ENCODE measurements at places on chromosomes 7 and 10. TPM values are rescaled to one million over a fixed set of nuclear protein-coding genes. Genes with fewer than 3 reads are reported as not detected.

GRCh38 chr10:21368728-21369425 is 156.6 kb downstream of the SKIDA1 start:
- no peak for DNase-seq
- no peaks in the 10 kb centered on the region for H3K27me3 ChIP-seq
- H3K4me3 ChIP-seq, result no peak overlapping the region
- no peaks in the 10 kb centered on the region for H3K36me3 ChIP-seq
- H3K4me1 ChIP-seq, result peaks cover 8% of the 10 kb centered on the region

DNA sequence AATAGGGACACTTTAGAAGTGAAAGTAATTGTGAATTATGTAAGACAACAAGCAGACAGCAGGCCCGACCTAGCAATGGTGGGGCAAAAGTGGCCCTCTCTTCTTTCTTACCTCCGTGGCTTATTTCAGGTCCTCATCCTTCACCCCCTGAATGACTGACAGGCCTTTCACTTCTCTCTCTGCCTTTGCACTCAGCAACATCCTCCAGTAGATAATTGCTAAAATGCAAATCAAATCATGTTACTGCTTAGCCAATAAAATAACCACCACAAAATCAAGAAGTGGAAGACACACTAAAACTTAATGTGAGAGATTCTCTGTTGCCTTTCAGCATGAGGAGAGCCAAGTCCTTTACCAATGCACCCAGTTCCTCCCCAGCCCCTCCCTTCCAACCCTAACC is 274.6 kb upstream of the ZNF32 start:
- no peaks in the 10 kb centered on the region for H3K36me3 ChIP-seq
- H3K4me1 ChIP-seq, result no peaks in the 10 kb centered on the region
- no peak overlapping the region for H3K4me3 ChIP-seq

- no peaks in the 10 kb centered on the region for H3K36me3 ChIP-seq
- H3K4me3 ChIP-seq, result no peak overlapping the region
- H3K27me3 ChIP-seq, result peaks cover 63% of the 10 kb centered on the region
Measured at GRCh38 chr7:23476286-23477156, 6.2 kb upstream of the IGF2BP3 start.

GRCh38 chr7:121954803-121955202 is 81.8 kb downstream of the PTPRZ1 start:
- H3K27me3 ChIP-seq, result no peaks in the 10 kb centered on the region
- H3K4me1 ChIP-seq, result no peaks in the 10 kb centered on the region
- H3K4me3 ChIP-seq, result no peak overlapping the region
- H3K27ac ChIP-seq, result no peak overlapping the region

DNA sequence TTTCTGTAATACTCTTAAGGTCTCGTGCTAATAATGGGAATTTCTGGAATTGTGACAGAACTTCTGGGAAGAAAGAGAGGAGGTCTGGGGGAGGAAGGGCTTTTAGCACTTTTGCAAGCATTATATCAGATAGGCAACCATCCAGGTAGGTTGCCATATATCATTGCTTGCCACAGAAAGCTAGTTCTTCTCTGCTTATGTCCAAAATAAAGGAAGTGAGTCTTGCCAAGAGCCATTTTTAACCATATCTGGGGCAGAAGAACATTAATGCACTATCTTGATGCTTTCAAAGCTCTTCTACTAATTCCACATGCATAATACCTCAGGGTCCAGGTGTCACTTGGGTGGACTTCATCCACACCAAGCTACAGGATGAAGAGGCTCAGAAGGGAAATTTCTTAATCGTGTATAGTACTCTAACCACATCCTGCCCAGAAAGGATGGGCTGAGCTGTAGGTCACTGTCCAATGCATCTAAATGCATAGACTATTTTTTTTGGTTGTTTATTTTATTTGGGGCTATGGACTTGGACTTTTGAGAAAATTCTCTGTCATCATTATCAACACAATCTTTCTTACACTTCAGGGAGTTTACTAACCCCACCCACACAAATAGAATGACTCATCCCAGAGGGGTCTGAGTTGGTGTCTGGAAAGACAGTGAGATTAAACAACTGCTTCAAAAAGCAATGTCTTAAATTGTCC is 68.9 kb upstream of the ADO start:
- peaks cover 44% of the 10 kb centered on the region for H3K4me1 ChIP-seq
- H3K27ac ChIP-seq, result no peak overlapping the region
- H3K27me3 ChIP-seq, result no peaks in the 10 kb centered on the region
- no peaks in the 10 kb centered on the region for H3K36me3 ChIP-seq

GRCh38 chr7:33038639-33039038 is 23.9 kb downstream of the NT5C3A start:
- H3K27ac ChIP-seq, result no peak overlapping the region
- no peak for DNase-seq
- H3K36me3 ChIP-seq, result no peaks in the 10 kb centered on the region
- H3K4me3 ChIP-seq, result peak overlapping the region; percentile 37
- peaks cover 24% of the 10 kb centered on the region for H3K4me1 ChIP-seq

DNA sequence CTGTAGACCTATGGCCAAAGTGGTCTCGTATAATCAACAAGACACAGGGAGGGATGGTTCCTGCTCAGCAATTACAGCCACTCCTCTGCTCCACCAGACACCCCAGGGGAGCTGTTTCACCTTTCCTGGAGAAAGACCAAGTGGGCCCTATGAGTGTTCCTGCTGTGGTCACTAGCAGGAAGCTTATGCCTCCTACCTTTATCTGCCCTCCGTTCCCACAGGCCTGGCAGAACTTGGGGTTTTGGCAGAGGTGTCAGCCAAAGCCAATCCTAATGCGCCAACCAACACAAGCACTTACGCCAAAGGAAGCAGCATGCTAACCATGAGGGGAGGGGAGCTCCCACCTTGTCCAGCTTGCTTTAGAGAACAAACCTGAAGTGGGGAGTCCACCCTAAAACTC is 31.2 kb downstream of the XPNPEP1 start:
- H3K4me3 ChIP-seq, result no peak overlapping the region
- no peaks in the 10 kb centered on the region for H3K27me3 ChIP-seq
- no peaks in the 10 kb centered on the region for H3K4me1 ChIP-seq
- H3K36me3 ChIP-seq, result peaks cover 23% of the 10 kb centered on the region
- H3K27ac ChIP-seq, result peak overlapping the region; percentile 9

- no peak overlapping the region for H3K27ac ChIP-seq
- no peaks in the 10 kb centered on the region for H3K27me3 ChIP-seq
- no peaks in the 10 kb centered on the region for H3K36me3 ChIP-seq
- no peaks in the 10 kb centered on the region for H3K4me1 ChIP-seq
- H3K4me3 ChIP-seq, result no peak overlapping the region
Measured at GRCh38 chr10:117674646-117675045, 132.1 kb downstream of the EMX2 start.

DNA sequence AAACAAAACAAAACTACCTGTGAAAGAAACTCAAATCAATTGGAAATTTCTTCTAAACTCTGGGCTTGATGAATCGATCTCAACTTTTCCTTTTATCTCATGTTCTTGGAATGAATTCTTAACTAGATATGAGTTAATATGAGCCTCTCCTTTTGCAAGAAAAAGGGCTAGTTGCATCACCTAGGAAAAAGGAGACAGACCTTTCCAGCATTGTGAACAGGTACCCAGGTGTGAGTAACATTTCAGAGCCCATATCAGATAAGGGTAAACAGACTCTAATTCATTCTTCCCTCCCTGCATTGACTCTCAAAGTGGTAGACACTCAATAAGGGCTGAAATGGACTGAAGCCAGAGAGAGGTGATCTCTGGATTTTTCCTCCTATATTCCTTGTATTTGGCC is 103.8 kb upstream of the AGR3 start:
- H3K36me3 ChIP-seq, result no peaks in the 10 kb centered on the region
- no peak for DNase-seq
- H3K27me3 ChIP-seq, result no peaks in the 10 kb centered on the region
- no peak overlapping the region for H3K4me3 ChIP-seq
- H3K4me1 ChIP-seq, result no peaks in the 10 kb centered on the region

GRCh38 chr10:5581670-5582566 is 57.2 kb downstream of the CALML3 start:
- H3K4me1 ChIP-seq, result no peaks in the 10 kb centered on the region
- H3K27ac ChIP-seq, result no peak overlapping the region
- H3K36me3 ChIP-seq, result no peaks in the 10 kb centered on the region
- no peak overlapping the region for H3K4me3 ChIP-seq
- DNase-seq, result no peak
- no peaks in the 10 kb centered on the region for H3K27me3 ChIP-seq

- H3K36me3 ChIP-seq, result no peaks in the 10 kb centered on the region
- no peak for DNase-seq
- no peaks in the 10 kb centered on the region for H3K27me3 ChIP-seq
- no peak overlapping the region for H3K27ac ChIP-seq
- H3K4me3 ChIP-seq, result no peak overlapping the region
Measured at GRCh38 chr7:75905785-75906604, 9.0 kb upstream of the POR start.

- no peak overlapping the region for H3K4me3 ChIP-seq
- no peaks in the 10 kb centered on the region for H3K36me3 ChIP-seq
- peaks cover 8% of the 10 kb centered on the region for H3K4me1 ChIP-seq
- no peaks in the 10 kb centered on the region for H3K27me3 ChIP-seq
- no peak for DNase-seq
- no peak overlapping the region for H3K27ac ChIP-seq
Measured at GRCh38 chr10:3619241-3619640, 165.8 kb downstream of the KLF6 start.

DNA sequence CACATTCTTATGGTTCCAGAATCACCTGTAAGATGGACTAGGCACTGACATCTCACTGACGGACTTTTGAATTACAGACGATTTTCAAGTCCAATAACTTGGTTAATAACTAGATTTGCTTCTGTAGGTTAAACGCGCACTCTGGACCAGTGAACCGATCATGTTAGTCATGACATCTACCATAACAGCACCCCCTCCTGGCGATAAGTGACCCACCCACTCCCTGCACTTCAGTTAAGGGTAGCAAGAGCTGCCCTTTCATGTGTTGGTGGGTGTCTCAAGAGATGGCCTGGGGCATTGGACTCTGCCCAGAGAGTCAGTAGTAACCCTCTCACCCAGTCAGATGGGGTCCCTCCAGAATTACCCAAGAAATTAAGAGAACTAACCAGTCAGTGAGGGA is 12.9 kb downstream of the GRM8 start:
- H3K27ac ChIP-seq, result no peak overlapping the region
- no peak for DNase-seq
- no peak overlapping the region for H3K4me3 ChIP-seq
- H3K36me3 ChIP-seq, result no peaks in the 10 kb centered on the region
- H3K4me1 ChIP-seq, result no peaks in the 10 kb centered on the region
- H3K27me3 ChIP-seq, result no peaks in the 10 kb centered on the region

DNA sequence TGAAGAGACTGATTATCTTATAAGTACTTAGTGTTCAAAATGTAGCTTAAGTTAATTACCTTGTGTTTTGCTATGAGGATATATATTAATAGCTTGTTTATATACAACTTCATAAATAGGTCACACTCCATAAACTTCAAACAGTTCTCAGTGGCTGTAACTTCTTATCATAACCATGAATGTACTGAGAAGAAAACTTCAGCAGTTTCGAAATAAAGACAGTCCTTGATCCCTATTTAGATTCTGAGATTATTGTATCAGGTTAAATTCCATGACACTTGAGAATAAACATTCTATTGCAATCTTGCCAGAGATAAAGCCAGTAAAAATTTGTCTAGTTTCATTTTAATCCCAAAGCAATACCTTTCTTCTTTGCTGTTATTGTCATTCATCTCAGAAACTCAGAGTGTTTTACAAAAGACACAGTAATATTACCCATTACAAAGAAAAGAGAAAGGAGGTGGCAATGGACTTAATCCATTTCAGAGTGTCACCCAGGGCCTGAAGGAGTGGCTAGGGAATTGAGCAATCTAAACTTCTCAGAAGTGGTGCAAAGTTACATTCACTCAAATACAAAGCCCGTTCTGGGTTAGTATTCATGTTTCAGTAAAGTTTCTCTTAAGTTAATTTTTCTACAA is 403.6 kb downstream of the SEMA3D start:
- H3K36me3 ChIP-seq, result no peaks in the 10 kb centered on the region
- H3K27ac ChIP-seq, result no peak overlapping the region
- no peak for DNase-seq
- H3K4me3 ChIP-seq, result no peak overlapping the region

- H3K4me3 ChIP-seq, result no peak overlapping the region
- DNase-seq, result no peak
- H3K27me3 ChIP-seq, result no peaks in the 10 kb centered on the region
- no peaks in the 10 kb centered on the region for H3K4me1 ChIP-seq
- no peaks in the 10 kb centered on the region for H3K36me3 ChIP-seq
Measured at GRCh38 chr7:76206633-76207032, 4.9 kb downstream of the SRRM3 start.

DNA sequence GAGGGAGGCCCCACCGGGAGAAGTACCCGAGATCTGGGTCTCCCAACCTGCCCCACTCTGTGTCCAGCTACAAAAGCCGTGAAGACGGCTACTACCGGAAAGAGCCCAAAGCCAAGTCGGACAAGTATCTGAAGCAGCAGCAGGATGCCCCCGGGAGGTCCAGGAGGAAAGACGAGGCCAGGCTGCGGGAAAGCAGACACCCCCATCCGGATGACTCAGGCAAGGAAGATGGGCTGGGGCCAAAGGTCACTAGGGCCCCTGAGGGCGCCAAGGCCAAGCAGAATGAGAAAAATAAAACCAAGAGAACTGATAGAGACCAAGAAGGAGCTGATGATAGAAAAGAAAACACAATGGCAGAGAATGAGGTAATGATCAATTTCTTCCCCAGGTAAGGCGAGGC is 59.1 kb upstream of the PDCD4 start:
- no peak for DNase-seq
- no peak overlapping the region for H3K27ac ChIP-seq
- no peaks in the 10 kb centered on the region for H3K36me3 ChIP-seq
- H3K4me3 ChIP-seq, result no peak overlapping the region
- no peaks in the 10 kb centered on the region for H3K27me3 ChIP-seq
- H3K4me1 ChIP-seq, result peaks cover 14% of the 10 kb centered on the region

- no peak overlapping the region for H3K4me3 ChIP-seq
- H3K4me1 ChIP-seq, result no peaks in the 10 kb centered on the region
- H3K27me3 ChIP-seq, result no peaks in the 10 kb centered on the region
- H3K36me3 ChIP-seq, result no peaks in the 10 kb centered on the region
- no peak overlapping the region for H3K27ac ChIP-seq
Measured at GRCh38 chr10:36109399-36110023, 467.4 kb upstream of the FZD8 start.

- H3K27me3 ChIP-seq, result no peaks in the 10 kb centered on the region
- peaks cover 11% of the 10 kb centered on the region for H3K4me1 ChIP-seq
- DNase-seq, result no peak
- no peak overlapping the region for H3K4me3 ChIP-seq
Measured at GRCh38 chr7:151269511-151269910, 21.0 kb upstream of the SMARCD3 start.

The C10orf120 gene
- total RNA-seq, result not detected

The WEE2 gene
- not detected for total RNA-seq

The DENND10 gene
- total RNA-seq, result 23.8 TPM

The PANK1 gene
- total RNA-seq, result 3.7 TPM

The CALHM1 gene
- total RNA-seq, result not detected

The CARD11 gene
- 72.1 TPM for total RNA-seq

The LAMB4 gene
- not detected for total RNA-seq

The HECW1 gene
- total RNA-seq, result not detected

All from CD8-positive, alpha-beta memory T cell (primary cell).